ENCODE measurements at places on chromosomes 3 and 15. TPM values are rescaled to one million over a fixed set of nuclear protein-coding genes. Genes with fewer than 3 reads are reported as not detected.
A peak's percentile ranks its signal among the peaks of the same experiment; 100 is the strongest.

The TNFSF10 gene
- total RNA-seq, result 39.5 TPM

The CCR9 gene
- total RNA-seq, result 0.10 TPM

GRCh38 chr15:65133548-65134200, at the start of gene PDCD7:
Gene PDCD7 (minus strand): TSS chr15:65133808. CDS start chr15:65133781, 27 bp downstream.
- H3K27ac ChIP-seq, result peak within 1 kb of the TSS; percentile 58
- peaks cover 7% of the 10 kb centered on the region for H3K4me1 ChIP-seq
- H3K27me3 ChIP-seq, result no peaks in the 10 kb centered on the region
- H3K4me3 ChIP-seq, result peak within 1 kb of the TSS; percentile 90

The GOLGA8M gene
- 0.23 TPM for total RNA-seq

- DNase-seq, result peak; percentile 68
- H3K36me3 ChIP-seq, result no peaks in the 10 kb centered on the region
Measured at GRCh38 chr3:23710555-23710954, 95.2 kb upstream of the UBE2E1 start.

DNA sequence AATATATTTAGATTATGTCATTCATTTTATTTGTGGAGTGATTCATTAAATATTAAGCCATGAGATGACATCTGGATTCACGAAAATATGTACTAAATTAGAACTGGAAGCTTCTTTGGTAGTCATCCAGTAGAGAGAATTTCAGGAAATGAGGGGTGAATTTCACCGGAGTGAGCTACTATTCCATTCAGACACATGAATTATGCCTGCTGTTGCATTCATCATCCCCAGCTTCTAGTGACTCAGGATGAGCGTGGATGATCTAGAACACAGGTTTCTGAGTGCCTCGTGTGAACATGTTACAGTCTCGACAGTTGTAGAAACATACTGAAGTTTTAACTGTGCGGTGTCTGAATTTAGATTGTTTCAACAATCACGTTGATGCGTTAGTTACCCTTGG, 42.9 kb upstream of the GABRG3 start:
- H3K4me3 ChIP-seq, result no peak overlapping the region
- no peak for DNase-seq
- H3K4me1 ChIP-seq, result no peaks in the 10 kb centered on the region

DNA sequence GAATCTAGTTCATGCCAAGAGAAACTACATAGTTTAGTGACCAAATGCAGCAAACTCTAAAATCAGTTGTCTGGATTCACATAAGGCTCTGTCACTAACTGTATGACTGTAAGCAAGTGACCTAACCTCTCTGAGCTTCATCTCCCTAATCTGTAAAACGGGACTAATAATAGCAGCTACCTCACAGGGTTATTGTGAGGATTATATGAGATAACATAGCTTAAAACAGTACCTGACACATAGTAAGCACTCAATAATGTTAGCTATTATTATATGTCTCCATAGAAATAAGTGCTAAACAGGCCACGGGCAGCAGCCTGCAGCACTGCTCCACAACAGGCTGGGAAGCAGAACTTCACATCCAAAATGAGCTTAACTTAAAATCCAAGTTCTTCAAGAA, 30.2 kb downstream of the NPTN start:
- H3K36me3 ChIP-seq, result no peaks in the 10 kb centered on the region
- DNase-seq, result no peak
- no peak overlapping the region for H3K27ac ChIP-seq
- peaks cover 29% of the 10 kb centered on the region for H3K4me1 ChIP-seq
- no peak overlapping the region for H3K4me3 ChIP-seq
- no peaks in the 10 kb centered on the region for H3K27me3 ChIP-seq

- no peaks in the 10 kb centered on the region for H3K27me3 ChIP-seq
- no peaks in the 10 kb centered on the region for H3K36me3 ChIP-seq
- DNase-seq, result no peak
- no peak overlapping the region for H3K27ac ChIP-seq
Measured at GRCh38 chr15:58233341-58233740, 95.2 kb downstream of the AQP9 start.

DNA sequence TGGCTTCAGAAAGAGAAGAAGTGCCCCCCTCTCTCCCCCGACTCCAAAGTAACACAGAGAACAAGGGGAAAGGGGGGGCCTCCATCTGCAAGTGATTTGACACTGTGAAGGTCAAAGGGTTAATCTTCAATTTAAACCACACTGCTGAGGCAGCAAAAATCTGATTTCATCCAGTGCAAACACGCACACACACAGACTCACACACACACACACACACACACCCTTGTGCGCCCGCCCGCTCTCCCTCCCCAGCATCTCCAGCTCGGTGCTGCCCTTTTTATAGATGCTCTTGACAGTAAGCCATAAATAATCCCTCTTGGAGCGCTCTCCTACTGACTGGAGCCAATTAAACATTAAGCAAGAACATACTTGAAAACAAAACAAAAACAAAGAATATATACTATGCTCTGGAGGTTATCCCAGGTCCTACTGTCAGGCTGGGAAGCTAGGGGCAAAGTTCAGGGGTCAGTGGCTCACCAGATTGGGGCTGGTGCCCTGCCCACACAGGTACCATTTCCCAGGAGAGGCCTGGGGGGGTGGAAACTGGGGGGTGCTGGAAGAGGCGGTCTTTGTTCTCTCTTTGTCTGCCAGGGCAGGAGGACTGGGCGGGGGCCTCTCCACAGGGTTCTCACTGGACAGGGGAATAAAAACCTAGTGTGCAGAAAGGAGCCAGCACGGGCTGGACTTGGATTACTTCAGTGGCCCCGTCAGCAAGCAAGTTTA, 16.3 kb downstream of the BMF start:
- peak; percentile 87 for DNase-seq
- peaks cover 54% of the 10 kb centered on the region for H3K4me1 ChIP-seq
- no peak overlapping the region for H3K4me3 ChIP-seq
- H3K27ac ChIP-seq, result peak overlapping the region; percentile 60

DNA sequence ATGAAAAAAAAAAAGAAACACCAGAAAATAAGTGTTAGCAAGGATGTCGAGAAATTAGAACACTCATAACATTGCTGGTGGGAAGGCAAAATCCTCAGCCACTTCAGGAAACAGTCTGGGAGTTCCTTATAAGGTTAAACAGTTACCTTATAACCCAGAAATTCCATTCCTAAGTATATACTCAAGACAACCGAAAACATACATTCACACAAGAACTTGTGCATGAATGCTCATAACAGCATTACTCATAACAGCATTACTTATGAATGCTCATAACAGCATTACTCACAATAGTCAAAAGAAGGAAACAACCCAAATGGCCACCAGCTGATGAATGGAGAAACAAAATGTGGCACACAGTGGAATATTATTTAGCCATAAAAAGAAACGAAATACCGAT, 34.8 kb upstream of the DCP1A start:
- H3K27me3 ChIP-seq, result no peaks in the 10 kb centered on the region
- no peak for DNase-seq
- H3K36me3 ChIP-seq, result no peaks in the 10 kb centered on the region
- no peaks in the 10 kb centered on the region for H3K4me1 ChIP-seq

DNA sequence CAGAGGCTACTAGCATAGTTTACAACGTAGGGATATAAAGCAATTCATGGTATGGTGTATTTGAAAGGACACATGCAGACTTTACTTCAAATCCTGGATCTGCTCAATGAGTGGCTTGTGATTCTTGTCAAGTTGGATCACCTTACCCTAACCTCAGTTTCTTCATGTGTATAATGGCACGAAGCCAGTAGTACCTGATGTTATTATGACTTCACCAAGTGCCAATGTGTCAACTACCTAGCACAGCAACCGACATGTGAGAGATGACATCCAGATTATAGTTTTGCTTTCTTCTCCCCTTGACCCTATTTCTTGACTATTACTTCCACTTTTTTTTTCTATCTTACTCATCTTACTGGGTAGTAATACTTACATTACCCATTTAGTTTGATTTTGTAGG, 304.5 kb downstream of the RBMS3 start:
- H3K4me3 ChIP-seq, result no peak overlapping the region
- no peaks in the 10 kb centered on the region for H3K36me3 ChIP-seq
- no peaks in the 10 kb centered on the region for H3K27me3 ChIP-seq
- H3K4me1 ChIP-seq, result peaks cover 7% of the 10 kb centered on the region

The MKRN2OS gene
- total RNA-seq, result not detected

- H3K4me1 ChIP-seq, result peaks cover 6% of the 10 kb centered on the region
- H3K27me3 ChIP-seq, result no peaks in the 10 kb centered on the region
- peak overlapping the region; percentile 39 for H3K27ac ChIP-seq
- H3K4me3 ChIP-seq, result peak overlapping the region; percentile 83
- no peaks in the 10 kb centered on the region for H3K36me3 ChIP-seq
- no peak for DNase-seq
Measured at GRCh38 chr15:76310475-76311099, 682 bp downstream of the ETFA start.

The GOLGA8N gene
- total RNA-seq, result 11.4 TPM

- H3K27ac ChIP-seq, result no peak overlapping the region
- H3K4me1 ChIP-seq, result no peaks in the 10 kb centered on the region
- H3K36me3 ChIP-seq, result no peaks in the 10 kb centered on the region
- H3K4me3 ChIP-seq, result no peak overlapping the region
Measured at GRCh38 chr3:157282261-157283191, 122.6 kb upstream of the CCNL1 start.

DNA sequence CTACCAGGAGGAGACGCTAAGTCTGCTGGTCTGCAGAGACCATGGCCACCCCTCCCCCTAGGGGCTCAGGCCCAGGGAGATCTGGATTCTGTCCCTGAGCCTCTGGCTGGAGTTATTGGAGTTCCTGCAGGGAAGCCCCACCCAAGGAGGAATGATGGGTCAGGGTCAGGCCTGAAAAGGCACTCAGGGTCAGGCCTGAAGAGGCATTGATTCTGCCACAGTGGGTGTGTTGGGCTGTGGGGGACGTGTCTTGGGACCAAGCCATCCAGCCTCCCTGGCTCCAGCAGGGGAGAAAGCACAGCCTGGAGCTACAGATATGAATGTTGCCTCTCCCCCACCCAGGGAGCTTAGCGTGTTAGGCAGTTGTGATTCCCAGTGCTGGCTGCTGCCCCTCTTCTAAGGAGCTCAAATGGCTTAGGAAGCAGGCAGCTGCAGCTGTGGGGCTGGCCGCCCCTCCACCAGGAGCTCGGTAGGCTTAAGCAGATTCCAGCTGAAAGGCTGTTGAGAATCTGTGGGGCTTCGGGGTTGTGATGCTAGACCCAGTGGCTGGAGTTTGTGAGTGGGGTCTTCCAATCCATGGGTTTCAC, 176.7 kb downstream of the CHL1 start:
- no peak overlapping the region for H3K27ac ChIP-seq
- H3K27me3 ChIP-seq, result no peaks in the 10 kb centered on the region
- peak; percentile 49 for DNase-seq
- H3K4me3 ChIP-seq, result no peak overlapping the region
- H3K36me3 ChIP-seq, result no peaks in the 10 kb centered on the region

The CPNE9 gene
- total RNA-seq, result not detected
